ENCODE measurements at places on chromosomes 1 and 21. TPM values are rescaled to one million over a fixed set of nuclear protein-coding genes. Genes with fewer than 3 reads are reported as not detected.
A peak's percentile ranks its signal among the peaks of the same experiment; 100 is the strongest.

Gene CD5L
- total RNA-seq = not detected

Gene TEDDM1
- not detected for total RNA-seq

Gene SLC35F3
- 0.86 TPM for total RNA-seq

Gene AQP10
- total RNA-seq = not detected

Gene FAM72B
- 37.1 TPM for total RNA-seq

Gene KCNJ15
- total RNA-seq = 0.14 TPM

Gene OR2L3
- total RNA-seq = not detected

DNA sequence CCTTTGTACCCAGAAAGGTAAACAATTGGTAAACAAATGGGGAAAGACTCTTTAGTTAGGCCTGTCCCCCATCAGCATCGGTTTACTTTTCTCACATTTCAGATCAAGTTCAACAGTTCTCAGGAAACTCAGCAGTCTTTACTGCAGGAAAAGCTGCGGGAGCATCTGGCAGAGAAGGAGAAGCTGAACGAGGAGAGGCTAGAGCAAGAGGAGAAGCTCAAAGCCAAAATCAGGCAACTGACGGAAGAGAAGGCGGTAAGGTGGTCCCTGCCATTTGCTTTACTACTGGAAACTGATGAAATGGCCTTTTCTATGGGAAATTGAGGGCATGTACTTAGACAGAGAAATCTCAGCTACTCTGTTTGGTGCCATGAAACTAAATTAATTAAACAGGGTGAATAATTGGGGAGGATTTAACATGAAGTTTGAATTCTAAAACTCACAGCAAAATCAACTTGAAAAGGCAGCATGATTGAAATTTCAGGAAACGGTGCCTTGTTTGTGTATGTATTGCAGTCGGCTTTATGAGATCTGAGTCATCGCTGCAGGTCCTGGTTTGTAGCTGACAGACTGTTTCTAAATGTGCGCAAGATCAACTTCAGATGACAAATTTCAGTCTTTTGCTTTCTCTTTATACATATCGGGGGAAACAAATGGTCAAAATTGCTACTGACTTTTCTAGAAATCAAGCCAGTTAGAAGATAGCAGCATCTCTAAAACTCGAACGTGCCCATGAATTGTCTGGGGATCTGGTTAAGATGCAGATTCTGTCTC, 67.9 kb upstream of the EFHD2 start:
- no peak for DNase-seq

DNA sequence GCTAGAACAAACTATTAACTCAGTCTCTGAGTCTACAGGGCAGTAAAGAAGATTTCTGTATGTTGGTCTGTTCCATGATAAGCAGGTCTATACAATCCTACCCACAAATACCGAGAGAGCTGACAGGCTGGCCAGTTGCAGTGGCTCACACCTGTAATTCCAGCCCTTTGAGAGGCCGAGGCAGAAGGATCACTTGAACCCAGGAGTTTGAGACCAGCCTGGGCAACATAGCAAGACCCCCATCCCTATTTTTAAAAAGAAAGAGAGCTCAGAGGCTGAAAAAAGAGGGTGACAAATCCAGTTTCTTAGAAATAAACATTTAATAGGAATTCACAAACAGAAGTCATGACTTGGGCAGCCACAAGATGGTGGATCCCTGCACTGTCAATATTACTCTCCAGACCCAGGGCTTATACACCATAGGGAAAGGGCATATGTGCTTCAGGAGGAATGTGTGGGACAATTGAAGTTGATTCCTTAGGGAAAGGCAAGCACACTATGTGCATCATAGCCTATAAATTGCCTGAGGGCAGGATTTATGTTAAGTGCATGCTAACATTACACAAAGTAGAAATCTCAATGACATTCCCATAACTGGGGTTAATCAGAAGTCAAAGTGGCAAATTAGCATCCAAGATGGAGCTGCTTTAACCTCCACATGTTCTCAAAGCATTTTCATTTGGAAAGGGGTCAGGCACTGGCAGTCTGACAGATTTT, 66.8 kb downstream of the SLC16A1 start:
- no peak for DNase-seq

DNA sequence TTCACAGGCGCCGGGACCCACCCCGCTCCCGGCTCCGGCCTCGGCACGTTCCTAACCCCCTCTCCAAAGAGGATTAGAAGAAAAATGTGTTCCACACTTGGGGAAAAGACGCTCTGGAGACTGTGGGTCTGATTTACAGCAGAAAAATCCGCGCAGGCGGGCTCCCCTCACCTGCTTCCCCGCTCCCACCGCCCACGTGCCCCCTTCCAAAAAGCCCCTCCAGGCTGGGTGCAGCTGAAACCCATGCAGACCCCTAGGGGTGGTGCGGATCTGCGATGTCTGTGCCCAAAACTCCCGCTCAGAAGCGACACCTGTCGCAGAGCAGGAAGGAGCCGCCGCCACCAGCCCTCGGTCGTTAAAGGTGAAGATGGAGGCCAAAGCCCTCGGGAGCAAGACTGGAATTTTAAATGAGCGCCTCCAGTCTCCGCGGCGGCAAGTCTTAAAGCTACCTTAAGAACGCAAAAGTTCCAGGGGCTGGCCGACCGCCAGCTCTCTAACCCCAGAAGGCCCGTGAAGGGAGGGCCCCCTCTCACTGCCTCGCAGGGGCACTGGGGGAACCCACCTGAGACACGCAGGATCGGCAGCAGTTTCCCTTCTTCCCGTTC, 688 bp upstream of the CHD5 start:
- peak; percentile 29 for DNase-seq

- no peak for DNase-seq
Measured at GRCh38 chr1:231558708-231559185, 30.3 kb downstream of the TSNAX start.

- peak; percentile 74 for DNase-seq
Measured at GRCh38 chr21:42417533-42417932, 13.8 kb downstream of the UBASH3A start.

DNA sequence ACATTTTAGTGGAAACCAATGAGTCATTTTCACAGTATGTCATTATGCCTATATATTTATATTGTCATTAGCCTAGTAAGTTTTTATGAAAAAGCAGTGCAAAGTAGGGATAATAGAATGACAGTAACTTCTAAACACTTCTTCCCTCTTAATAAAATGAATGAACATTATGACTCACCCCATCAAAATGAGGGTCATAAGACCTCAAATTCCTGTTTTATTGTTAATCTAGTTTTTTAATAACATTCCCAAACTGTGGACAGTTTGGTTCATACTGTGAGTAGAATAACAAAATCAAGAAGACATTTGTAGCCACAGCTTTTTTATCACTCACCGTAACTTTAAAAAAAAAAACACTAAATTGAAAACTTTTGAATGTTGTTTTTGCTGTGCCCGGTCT, 160.5 kb downstream of the LRRC40 start:
- no peak for DNase-seq

DNA sequence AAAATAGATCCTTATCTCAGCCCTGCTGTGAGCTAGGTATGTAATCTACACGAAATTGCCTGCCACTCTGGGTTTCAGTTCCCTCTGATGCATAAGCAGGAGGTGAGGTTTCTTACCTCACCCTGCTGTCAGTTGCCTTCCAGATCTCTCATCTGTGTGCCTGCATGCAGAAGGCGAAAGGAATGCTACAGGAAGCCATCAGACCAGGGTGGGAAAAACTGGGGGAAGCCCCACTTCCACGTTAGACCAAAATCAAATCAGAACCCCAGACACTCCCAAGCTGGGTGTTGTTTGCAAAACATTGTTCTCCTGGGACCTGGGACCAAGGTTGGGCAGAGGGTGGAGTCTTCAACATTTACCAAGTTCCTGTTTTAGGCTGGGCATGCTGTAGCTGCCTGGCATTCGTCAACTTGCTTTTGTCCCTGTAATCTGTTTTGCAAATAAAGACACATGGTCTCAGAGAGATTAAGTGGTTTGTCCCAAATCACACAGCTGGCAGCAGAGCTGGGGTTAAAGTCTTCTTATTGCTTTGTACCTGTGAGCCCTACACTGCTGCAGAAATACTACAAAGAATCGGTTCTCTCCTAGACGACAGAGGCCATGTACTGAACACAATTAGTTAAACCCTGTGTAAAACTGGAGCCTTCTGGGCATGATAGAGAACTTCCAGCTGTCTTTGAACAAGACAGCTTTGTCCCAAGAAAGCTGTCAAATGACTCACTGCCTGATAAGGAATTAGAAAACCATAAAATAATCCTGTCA, 389.7 kb upstream of the RUNX1 start:
- DNase-seq = peak; percentile 46

DNA sequence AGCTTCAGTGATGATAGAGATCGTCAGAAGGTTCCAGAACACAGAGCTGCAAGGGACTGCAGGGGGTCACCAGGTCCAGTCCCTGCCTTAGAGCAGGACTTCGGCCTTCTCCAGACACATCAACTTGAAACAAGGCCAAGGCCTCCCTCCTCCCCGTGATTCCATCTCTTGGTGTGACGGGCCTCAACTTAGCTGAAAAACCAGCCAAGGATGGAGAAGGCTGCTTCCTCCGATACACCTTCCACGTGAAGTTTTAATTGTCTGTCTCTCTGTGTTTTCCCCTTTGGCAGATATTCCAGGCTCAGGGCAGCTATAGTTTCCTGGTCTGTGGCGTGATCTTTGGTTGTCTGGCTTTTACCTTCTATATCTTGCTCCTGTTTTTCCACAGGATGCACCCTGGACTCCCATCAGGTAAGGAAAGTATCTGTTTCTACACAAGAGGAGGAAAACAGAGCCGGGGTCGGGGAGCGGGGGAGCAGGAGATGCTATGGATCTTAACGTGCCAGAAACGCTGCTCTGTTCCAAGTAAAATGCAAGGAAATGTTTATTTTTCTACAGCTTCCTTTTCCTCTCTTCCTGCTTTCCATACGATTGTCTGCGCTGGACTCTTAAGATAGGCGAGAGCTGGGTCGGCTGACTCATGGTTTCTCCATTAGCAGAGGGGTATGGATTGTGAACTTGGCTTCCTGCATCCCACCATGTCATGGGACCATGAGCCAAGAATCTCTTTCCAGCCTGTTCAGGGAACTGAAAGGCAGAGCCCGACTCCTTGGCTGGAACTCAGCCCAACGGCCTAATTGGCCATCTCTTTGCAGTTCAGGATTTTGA, 32.8 kb downstream of the ELK4 start:
- DNase-seq = no peak

DNA sequence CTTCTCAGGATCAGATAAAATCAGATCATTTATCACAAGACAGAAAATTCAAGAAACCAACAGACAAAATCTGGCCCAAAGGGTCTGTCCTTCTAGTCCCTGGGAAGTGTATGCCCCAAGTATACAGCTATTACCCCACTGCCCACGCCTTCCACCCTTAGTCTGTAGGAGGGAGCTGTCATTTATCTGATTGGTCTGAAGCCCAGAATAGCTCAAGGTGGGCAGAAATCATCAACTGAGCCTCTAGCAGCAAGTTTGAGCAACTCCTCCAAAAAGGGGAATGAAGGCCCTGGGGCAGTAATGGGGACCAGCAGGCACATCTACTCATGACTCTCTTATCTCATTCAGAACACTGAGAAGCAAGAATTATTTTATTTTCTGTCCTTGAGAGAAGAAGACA, 126.9 kb downstream of the MATN1 start:
- no peak for DNase-seq

DNA sequence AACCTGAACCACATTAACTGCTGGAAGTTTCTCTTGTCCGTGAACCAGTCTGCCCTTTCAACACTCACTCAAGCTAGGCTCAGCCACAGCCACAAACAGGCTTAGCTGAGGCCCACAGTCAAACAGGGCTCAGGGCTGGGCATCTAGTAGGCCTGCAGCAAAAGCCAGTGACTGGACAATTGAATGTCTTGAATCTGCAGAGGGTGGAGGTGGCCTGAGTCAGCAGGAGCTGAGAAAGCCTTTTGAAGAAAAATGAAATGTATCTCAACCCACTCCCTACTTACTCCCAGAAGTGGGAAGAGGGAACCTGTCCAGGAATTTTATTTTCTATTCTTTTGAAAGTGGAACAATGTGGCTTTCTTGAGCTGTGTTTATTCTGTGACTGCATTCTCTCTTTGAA, 95.4 kb downstream of the PTPRU start:
- no peak for DNase-seq

GRCh38 chr1:55353707-55354620, 138.8 kb upstream of the USP24 start:
- DNase-seq = no peak

GRCh38 chr1:168821434-168821833, 92.4 kb upstream of the DPT start:
- DNase-seq = peak; percentile 39

DNA sequence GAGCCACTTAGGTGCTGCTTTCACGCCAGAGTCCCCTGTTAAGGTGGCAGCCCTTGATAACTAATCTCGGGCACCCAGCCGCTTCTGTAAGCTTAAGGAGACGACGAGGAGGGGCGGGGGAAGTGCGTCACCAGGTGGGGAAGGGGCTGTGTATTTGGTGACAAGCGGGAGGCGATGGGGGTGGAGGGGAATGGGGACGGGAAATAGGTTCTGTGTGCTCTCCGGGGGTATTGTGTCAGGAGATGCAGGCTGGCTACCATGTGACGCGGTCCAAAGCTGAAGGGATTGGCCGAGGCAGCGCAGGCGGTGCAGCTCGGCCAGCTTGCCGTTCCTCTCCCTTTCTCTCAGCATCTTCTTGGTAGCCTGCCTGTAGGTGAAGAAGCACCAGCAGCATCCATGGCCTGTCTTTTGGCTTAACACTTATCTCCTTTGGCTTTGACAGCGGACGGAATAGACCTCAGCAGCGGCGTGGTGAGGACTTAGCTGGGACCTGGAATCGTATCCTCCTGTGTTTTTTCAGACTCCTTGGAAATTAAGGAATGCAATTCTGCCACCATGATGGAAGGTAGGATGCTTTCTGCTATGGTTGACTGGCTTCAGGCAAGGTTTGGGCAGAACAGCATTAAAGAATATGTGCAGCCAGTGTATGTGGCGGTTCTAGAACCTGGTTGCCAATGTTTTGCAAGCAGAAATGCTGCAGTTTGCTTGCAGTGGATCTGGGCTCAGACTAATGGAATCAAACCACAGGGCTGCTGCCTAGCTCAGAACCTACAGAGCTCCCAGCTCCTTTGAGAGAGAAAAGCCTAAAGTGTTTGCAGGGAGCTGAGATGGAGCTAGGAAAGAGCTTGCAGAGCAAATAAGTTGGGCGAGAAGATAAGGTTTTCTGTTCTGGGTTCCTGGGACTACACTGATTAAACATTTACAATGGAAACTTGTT, at the start of gene SGIP1:
Gene SGIP1, plus strand, starts transcription at position 350 of the 937 bp plus-strand sequence. Its CDS starts 206 bp downstream, at position 556.
- DNase-seq = peak; percentile 39

DNA sequence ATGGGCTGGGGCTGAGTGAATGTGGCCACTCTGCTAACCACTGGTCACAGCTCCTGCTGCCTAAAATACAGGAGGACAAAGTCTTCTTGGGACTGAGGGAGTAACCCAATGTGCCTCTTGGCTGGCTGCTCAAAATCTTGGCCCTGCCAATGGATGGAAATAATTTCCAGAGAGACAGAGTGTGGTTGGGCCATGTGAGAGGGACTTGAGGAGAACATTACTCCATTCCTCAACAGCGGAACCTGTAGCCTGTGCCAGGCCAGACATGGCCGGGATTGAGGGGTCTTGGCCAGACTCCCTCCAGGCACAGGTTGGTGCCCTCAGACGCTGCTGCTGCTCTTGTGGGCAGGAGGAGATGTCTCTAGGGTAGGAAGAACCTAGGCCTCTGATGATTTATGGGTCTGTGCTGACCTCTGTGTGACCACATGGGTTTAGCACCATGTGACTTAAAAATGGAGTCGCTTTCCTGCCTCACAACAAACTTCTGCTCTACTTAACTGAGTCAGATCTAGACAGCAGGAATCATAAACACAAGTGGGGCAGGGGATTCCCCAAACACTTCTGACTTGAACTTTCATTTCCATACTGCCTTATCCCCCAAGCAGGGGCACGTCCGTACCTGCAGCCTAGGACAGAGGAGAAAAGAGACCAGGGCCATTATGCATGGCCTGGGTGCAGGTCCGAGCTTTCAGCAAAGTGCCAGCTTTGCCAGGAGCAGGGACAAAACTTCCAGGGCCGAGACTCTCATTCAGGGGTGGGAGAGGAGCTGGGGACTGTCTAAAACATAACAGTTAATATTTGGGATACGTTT, 79.2 kb downstream of the CD34 start:
- DNase-seq = peak; percentile 74

Measured in activated CD4-positive, alpha-beta T cell treated with anti-CD3 and anti-CD28 coated beads for 36 hours (primary cell).